Left forelimb (tissue), 1 donor: ENCODE measurements at places on chromosomes 2 and 18.

GRCh38 chr2:152127628-152128027 is 28.8 kb upstream of the CACNB4 start:
- no peak for DNase-seq

GRCh38 chr2:68463287-68463877 is 3.7 kb downstream of the FBXO48 start:
- no peak for DNase-seq

- no peak for DNase-seq
Measured at GRCh38 chr2:145026456-145027455, 506.8 kb upstream of the ZEB2 start.

DNA sequence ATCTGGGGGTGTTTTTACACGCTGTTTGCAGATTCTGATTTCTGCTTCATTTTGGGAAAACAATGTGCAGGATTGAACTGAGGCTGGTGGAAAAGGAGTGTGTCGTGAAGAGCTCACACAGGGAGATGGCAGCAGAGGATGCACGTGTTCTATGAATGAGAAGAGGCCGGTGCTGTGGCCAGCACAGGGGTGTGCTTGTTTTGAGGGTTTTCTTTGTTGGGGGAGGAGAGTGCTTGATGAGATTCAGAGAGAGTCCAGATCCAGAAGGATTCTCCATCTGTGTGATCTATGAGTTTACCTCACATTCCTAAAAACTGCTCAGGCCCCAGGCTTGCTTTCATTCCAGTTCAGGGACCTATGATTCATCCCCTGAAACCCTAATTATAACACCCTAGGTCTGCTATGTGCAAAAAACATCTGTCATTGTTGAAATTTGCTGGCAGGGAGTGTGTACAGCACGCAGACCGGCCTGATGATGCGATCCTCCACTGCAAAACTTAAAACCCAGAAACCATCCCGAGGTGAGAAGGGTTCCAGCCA is 12.1 kb downstream of the TGFA start:
- DNase-seq = no peak

GRCh38 chr2:81078631-81079030 is 774.1 kb upstream of the LRRTM1 start:
- no peak for DNase-seq

- no peak for DNase-seq
Measured at GRCh38 chr2:109346601-109347228, 217.7 kb downstream of the SH3RF3 start.

GRCh38 chr2:42792583-42793333 is at the start of gene HAAO:
TSS of gene HAAO (minus strand) at chr2:42792583. CDS start at chr2:42792536, 47 bp downstream.
- peak; percentile 82 for DNase-seq
